ENCODE measurements at places on chromosomes 6 and 20. TPM values are rescaled to one million over a fixed set of nuclear protein-coding genes. Genes with fewer than 3 reads are reported as not detected.

BTNL2 gene
- not detected for polyA plus RNA-seq

FOXQ1 gene
- polyA plus RNA-seq: not detected

JAG1 gene
- polyA plus RNA-seq: 12.2 TPM

DNA sequence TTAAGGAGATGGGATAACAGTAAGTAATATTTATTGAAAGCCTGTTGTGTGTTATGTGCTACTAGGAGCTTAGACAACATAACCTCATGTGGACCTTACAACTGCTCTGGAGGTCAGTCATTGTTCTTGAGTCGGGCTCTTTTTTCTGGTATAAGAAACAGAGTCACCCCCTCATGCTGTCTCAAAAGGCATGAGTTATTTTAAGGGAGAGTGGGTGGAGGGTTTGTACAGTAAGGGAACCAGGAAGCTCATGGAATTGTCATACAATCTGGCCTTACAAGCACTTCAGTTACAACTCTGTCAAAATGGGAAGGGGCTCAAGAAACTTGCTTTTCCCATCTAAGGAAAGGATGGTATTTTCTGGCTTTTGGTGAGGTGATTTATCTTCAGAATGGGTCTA, 16.5 kb upstream of the DSE start:
- DNase-seq: no peak

- no peak for DNase-seq
Observed at GRCh38 chr20:23083553-23084220, 2.4 kb downstream of the CD93 start.

DNA sequence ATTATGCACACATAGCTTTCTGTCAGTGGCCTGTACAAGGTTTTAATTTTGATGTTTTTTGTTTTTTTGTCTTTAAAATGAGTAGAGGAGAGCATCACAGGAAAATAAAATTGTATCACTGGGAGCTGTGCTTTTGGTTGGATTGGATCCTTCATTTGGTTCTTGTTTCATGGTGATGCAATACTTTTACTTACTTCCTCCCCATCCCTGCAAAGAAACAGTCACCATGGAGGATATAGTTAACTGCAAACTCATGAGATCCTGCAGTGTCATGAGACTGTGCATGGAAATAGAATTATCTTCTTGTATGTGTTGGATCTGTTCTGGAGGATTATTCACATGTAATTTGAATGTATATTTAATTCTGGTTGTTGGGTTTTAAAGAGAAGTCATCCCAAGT, 122.3 kb downstream of the JARID2 start:
- no peak for DNase-seq

GRCh38 chr6:50180646-50181045, 130.9 kb upstream of the DEFB112 start:
- no peak for DNase-seq

DNA sequence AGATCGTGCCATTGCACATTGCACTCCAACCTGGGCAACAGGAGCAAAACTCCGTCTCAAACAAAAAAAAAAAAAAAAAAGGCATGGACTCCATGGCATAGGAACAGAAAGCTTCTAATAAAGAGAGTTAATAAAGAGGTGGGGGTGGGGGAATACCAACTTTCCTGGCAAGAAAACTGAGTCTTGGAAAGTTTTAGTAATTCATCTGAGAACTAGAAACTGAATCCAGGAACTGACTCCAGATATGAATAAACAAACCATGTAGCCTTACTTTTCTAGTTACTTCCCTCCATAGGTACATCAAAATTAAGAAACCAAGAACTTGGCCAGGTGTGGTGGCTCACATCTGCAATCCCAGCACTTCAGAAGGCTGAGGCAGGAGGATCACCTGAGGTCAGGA, 38.5 kb downstream of the PTPRT start:
- no peak for DNase-seq

DNA sequence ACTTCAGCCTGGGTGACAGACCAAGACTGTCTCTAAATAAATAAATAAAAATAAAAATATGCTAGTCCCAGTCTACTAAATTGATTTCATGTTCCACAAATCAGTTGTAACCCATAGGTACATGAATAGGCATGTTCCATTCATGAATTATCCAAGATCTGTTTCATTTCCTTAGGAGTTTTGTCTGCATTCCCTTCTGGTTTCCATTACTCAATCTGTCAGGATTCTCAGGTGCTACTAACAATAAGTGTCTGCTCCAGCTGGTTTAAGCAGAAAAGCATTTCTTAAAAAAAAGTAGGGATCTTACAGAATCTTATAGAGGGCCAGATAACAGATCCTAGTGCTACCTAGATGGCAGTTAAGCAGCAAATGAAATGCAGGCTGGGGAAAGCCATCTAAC, 15.6 kb upstream of the PKIG start:
- no peak for DNase-seq

- DNase-seq: no peak
Observed at GRCh38 chr6:155993240-155993639, 537.6 kb upstream of the NOX3 start.

DNA sequence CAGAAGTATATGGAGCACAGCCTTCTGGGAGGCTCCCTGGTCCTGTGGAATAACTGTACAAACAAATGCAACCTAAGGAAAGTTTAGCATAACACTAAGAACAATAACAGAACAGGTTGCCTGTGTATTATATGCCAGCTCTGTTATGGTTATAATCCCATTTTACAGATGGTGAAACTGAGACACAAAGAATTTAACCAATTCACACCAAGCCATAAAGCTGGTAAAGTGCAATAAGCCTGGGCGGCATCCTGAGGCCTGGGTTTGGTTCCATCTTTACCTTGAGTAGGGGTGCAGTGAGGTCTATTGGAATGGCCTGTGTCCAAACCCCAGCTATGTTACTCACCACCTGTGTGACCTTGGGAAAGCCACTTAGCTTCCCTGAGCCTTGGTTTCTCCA, 14.7 kb upstream of the PACSIN1 start:
- no peak for DNase-seq

- DNase-seq: no peak
Observed at GRCh38 chr6:130647246-130647645, 180.0 kb upstream of the SMLR1 start.

DNA sequence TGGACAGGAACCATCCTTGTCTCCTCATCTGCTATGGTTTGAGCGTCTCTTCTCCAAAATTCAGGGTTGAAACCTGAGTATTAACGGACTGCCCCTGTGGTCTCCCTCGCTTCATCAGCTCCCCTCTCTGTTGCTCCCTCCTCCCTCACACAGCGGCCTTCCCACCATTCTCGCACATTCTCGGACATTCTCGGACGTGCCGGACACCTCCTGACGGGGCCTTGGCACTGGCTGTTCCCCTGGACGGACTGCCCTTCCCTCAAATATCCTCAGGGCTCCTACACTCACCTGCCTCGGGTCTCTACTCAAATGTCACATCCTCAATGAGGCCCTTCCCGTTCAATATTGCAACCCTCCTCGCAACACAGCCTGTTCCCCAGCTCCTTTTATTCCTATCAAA, 115.8 kb downstream of the TBC1D7 start:
- no peak for DNase-seq

- no peak for DNase-seq
Observed at GRCh38 chr6:22800451-22800850, 231.1 kb downstream of the HDGFL1 start.

- peak; percentile 87 for DNase-seq
Observed at GRCh38 chr20:32091888-32092346, 17.6 kb upstream of the TM9SF4 start.

DNA sequence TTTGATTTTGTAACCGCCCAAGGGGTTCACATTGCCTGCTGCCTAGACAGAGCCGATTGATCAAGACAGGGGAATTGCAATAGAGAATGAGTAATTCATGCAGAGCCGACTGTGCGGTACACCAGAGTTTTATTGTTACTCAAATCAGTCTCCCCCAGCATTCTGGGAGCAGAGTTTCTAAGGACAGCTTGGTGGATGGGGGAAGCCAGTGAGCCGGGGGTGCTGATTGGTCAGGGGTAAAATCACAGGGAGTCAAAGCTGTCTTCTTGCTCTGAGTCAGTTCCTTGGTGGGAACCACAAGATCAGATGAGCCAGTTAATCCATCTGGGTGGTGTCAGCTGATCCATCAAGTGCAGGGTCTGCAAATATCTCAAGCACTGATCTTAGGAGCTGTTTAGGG, 60.0 kb upstream of the EZR start:
- no peak for DNase-seq

Data from right cardiac atrium (tissue), 5 donors.